ENCODE measurements at places on chromosomes 12 and 14.

DNA sequence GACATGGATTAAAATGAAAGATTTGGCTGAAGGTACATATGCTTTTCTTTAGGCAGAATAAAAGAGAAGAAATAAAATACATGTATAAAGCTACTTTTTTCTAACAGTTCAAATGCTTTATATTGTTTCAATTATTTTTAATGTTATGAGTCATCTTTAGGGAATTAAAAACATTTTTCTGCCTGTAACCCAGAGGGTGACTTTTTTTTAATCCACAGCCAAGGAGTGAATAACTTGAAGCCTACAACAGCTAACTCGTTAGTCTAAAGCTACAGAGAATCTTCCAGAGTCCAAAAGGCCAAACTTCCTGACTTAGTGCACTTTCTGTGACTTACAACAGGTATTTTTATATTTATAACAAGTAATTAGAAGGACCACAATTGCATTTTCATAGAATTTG, 151.6 kb downstream of the SEC23A start:
- no peak for DNase-seq

DNA sequence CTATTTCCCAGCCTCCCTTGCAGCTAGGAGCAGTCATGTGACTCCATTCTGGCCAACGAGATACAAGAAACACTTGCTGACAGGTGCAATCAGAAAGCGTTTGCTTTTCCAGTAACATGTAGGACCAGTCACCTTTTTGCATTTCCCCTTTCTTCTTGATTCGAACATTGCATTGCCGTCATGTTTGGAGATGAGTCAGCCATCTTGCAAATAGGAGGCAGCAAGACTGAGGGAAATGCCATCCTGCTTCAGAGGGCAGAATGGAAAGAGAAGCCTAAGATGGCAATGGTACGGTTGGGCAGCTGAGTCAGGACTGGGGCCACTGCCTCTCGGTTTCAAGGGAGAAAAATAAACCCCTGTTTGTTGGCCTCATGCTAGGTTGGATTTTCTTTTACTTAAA, 34.5 kb upstream of the GPR132 start:
- DNase-seq: no peak

DNA sequence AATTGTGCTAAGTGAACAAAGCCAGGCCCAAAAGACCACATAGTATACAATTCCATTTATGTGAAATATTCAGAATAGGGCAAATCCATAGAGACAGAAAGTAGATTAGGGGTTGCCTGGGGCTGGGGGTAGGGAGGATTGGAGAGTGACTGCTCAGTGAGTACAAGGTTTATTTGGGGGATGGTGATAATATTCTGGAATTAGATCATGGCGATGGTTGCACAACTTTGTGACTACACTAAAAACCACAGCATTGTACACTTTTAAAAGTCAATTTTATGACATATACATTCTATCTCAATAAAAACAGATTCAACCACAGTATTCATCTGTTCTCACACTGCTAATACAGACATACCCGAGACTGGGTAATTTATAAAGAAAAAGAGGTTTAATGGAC, 68.7 kb upstream of the MAP1LC3B2 start:
- no peak for DNase-seq

DNA sequence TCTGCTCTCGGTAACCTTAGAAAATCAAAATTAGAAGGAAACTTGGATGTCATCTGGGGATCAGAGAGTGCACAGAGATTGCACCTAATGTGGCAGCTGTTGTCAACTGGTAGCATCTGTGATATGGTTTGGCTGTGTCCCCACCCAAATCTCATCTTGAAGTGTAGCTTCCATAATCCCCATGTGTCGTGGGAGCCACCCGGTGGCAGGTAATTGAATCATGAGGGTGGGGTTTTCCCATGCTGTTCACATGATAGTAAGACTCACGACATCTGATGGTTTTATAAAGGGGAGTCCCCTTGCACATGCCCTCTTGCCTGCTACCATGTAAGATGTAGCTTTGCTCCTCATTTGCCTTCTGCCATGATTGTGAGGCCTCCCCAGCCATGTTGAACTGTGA, 127.7 kb upstream of the SRRM4 start:
- DNase-seq: no peak

DNA sequence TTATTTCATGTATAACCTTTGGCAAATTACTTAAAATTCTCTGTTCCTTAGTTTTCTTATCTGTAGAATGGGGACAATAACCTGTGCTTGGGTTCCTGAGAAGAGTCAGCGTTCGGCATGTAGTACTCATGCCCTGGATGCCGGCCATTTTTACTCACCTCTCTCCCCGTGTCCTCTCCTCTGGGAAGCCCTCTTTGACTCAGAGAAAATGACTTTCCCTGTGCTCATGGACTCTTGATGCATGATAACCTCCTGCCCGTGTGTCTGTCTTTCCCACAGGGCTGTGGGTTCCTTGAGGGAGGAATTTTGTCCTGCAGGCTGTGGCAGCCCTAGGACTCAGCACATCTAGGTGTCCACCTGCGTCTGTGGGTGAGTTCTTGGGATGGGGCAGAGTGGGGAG, 5.8 kb upstream of the C1RL start:
- no peak for DNase-seq

DNA sequence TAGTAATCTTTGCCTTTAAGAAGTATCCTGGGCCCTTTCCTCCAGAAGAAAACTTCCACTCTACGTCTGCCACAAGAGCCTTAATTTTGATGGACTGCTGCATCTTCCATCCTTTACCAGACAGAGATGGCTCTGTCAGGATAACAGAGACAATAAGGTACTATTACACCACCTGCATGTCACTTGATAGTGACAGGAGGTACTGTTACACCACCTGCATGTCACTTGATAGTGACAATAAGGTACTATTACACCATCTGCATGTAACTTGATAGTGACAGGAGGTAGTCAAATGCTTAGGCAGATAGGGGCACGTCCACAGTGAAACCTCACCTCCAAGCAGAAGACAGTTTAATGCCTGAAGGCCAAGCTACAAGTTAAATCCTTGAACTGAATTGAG, 13.9 kb downstream of the OR6C74 start:
- DNase-seq: no peak

- DNase-seq: no peak
Observed at GRCh38 chr14:103729496-103730448, 14.2 kb downstream of the ZFYVE21 start.

GRCh38 chr12:113561068-113561780, 89.6 kb upstream of the LHX5 start:
- DNase-seq: no peak

- no peak for DNase-seq
Observed at GRCh38 chr14:102580550-102581110, 11.8 kb upstream of the RCOR1 start.

GRCh38 chr12:79692860-79693577, 2.3 kb upstream of the PAWR start:
- DNase-seq: no peak

- DNase-seq: no peak
Observed at GRCh38 chr14:23324993-23325392, 3.7 kb downstream of the PABPN1 start.

DNA sequence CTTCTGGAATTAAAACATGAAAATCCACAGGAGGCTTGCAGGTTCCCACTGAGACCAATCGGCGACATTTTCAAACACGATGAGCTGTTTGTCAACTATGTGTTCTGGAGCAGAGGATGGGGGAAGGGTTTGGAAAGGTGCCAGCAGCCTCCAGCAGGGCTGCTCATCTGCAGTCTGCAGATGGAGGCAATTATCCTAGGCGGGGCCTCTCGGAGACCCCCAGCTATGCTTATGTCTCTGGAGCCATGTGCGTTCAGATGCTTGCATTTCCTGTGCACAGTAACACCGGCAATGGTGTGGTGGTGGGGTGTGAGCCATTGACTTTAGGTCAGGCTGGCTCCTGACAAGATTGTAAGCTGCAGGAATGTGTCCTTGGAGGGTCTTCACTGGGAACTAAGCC, 51.7 kb downstream of the RPH3A start:
- DNase-seq: no peak

DNA sequence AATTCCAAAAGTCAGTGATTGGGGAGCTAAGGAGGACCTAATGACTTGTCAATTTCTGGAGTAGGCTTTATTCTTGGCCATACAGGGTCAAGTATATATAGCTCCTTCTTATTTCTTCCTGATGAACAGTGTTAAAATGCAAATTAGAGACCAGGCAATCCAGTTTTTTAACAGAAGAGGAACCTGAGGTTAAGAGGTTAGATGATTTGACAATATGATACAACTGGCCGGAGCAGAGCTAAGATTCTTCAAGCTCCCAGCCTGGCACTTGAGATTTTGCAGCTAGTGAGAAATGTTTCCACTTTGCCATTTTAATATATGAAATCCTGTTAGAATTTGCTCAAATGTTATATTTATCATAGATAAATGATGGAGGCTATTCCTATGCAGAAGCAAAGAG, 204.0 kb downstream of the SSPN start:
- DNase-seq: no peak

- no peak for DNase-seq
Observed at GRCh38 chr12:103317220-103317619, 178.5 kb downstream of the C12orf42 start.

GRCh38 chr12:109900752-109901580, 892 bp downstream of the TCHP start:
- no peak for DNase-seq

GRCh38 chr14:65042296-65042695, 55.6 kb downstream of the FNTB start:
- DNase-seq: no peak

DNA sequence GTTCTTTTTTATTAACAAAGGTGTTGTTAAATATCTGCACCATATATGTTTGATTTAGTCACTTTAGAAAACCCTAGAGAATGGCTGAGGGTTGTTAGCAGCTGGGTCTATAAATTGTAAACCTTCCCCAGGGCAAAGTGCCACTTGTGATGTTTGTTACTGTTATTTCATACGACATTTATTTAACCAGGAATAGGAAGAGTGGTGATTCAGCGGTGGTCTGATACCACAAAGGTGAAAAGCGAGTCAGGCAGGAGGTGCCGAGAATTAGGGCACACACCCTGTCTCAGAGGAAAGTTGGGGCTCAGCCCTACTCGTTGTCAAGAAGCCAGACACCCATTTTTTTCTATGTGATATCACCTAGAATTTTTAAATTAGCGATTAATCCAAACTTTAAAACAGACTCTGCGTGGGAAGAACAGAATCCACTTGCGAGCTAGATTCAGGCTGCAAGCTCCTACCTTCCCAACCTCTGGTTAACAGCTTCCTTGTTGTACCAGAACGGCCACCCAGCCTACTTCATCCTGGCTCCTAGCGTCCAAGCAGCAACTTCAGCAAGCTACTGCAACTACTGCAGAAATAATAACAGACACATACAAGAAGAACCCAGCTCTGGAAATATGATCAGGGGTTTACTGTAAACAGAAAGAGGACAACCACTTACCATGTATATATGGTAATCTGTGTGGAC, 126.7 kb downstream of the TMEM132D start:
- no peak for DNase-seq

- no peak for DNase-seq
Observed at GRCh38 chr12:68630050-68630449, 19.4 kb downstream of the RAP1B start.

DNA sequence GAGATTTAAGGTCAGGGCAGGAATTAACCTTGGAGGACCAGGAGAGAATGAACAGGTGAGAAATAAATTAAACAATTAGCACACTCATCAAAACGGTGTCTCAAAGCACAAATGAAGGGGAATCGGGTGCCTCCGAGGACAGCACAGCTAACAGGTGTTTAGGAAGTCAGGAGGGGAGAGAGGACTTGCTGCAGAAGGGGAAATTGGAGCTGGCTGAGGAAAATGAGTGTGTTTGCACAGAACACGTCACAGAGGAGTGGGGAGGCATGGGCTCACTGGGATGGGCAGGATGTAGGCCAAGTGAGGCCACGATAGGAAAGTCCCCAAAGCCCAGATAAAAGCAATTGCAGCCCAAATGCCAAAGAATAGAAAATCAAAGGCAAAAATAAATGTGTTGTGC, 121.7 kb downstream of the ZNF664 start:
- DNase-seq: no peak

DNA sequence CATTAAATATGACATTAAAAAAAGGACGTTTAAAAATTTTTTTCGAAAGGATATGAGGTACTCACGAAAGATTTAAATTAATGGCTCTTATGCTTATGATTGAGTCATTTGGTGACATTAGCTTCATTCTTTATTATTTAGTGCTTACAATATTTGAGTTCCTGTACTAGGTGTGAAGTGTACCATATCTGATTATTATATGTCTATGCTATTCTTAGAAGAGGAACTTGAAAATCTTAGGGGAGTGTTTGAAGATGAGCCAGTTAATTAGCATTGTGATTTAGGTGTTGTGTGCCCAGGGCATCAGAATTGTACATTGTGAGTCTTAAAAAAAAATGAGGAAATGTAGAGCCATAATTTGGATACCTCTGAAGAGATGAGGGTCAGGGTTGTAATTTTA, 118.6 kb downstream of the FUT8 start:
- DNase-seq: no peak

DNA sequence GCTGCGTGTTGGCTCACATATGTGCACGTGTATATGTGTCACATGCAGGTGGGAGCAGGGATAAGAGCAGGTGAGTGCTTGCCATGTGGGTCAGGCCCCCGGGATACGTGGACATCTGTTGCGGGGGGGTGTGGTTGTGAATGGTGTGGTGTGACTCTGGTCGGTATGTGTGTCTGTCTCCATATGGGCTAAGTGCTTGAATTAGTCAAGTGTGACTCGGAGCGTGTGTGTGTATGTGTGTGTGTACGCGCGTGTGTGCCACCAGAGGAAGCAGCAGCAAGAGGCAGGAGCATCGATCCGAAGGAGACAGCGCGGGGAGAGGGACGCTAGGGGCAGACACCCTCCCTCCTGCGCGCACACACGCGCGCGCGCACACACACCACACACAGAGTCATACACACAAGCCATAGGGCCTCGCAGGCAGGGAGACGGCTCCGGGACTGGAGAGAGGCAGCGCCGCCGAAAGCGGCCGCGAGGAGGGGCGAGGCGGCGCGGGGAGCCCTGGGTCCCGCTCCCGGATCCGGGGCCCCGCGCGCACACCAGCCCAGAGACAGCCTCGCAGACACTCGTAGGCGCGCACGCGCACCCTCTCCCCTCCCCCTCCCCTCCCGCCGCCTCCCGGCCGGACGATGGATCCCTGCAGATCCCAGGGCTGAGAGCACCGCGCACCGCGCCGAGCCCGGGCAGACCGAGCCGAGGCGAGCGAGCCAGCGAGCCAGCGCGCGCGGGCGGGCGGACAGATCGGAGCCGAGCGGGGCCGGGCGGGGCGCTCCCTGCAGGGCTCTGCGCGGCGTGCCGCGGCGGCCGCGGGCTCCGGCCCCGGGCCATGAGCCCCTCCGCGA, at the start of gene ASIC1:
Gene ASIC1 (plus strand): TSS at position 597 of the 842 bp plus-strand sequence. CDS start 1,171 bp downstream, outside the sequence.
- DNase-seq: peak; percentile 72

GRCh38 chr14:29799464-29800095, 128.1 kb downstream of the PRKD1 start:
- peak; percentile 28 for DNase-seq
